Activated naive CD4-positive, alpha-beta T cell (primary cell): ENCODE measurements at places on chromosomes 4 and X.

DNA sequence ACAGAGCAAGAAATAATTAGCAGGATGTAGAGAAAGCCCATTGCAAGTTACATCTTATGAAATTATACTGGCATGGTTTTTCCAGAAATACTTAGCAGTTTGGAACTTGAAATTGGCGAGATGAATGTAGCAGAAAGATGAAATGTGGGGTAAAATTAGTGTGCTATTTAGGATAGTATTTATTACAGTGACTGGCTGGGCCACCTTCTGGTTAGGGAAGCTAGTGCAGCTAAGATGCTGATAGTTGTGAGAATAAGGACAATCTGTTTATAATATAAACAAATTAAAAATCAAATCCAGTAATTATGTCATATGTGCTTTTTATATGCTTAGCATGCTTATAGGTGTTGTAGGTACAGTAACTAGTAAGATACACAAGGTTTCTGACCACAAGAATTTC is 74.8 kb downstream of the IL15 start:
- DNase-seq: no peak

DNA sequence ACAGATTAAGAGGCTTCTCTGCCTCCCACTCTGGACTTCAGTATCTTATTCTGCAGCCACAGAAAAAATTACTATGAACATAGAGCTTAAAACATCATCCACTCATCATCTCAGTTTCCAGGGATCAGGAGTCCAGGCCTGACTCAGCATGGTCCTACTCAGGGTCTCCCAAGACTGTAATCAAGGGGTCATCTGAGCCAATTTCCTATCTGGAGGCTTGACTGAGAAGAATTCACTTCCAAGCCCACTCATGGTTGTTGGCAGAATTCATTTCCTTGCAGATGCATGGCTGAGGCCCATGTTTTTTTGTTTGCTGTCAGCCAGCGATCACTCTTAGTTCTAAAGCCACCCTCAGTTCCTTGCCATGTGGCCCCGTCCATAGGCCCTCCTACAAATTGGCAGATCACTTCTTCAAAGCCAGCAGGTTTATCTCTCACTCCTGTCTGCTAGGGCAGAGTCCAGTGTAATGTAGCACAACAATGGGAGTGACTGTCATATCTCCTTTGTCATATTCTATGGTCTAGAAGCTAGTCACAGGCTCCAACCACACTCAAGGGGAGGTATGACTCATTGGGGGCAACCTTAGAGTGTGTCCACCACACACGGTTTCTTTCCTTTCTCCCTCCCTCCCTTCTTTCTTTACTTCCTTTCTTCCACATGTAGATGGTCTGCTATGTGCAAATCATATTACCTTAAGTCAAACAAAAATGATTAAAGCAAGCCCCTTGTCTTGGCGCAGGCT is 251.6 kb downstream of the QDPR start:
- no peak for DNase-seq

- DNase-seq: no peak
Measured at GRCh38 chr4:82223715-82224114, 150.1 kb downstream of the HNRNPD start.

DNA sequence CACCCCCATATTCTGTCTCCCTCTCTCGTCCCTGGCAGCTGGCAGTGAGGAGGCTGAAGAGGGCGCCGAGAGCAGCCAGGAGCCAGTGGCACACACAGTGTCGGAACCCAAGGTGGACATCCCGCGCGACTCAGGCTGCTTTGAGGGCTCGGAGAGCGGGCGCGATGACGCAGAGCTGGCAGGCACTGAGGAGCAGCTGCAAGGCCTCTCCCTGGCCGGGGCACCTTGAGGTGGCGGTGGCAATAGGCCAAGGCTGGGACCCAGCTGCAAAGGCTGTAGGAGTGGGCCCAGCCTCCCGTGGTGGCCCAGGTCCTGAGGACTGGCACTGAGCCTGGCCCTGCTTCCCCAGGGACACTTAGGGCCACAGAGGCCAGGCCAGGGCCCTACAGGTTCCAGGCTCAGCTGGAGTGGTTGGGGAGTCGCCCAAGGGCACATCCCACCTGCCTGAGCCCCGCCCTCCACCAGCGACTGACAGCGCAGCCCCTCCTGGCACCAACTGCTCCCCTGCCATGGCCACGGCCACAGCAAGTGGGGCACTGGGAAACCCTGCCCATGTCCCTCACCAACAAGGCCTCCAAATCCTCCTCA is 13.9 kb downstream of the SASH3 start:
- DNase-seq: no peak

GRCh38 chr4:61782133-61782532 is 582.0 kb downstream of the ADGRL3 start:
- DNase-seq: no peak

DNA sequence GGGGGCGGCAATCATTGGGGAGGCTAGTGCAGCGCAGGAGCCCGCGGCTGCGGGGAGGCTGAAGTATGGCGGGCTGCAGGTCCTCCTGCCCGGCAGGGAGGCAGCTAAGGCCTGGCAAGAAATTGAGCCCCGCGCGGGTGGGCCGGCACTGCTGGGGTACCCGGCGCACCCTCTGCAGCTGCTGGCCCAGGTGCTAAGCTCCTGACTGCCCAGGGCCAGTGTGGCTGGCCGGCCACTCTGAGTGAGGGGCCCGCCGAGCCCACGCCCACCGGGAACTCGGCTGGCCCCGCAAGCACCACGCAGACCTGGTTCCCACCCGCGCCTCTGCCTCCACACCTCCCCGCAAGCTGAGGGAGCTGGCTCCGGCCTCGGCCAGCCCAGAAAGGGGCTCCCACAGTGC is 94.9 kb downstream of the SLC39A8 start:
- DNase-seq: no peak

- no peak for DNase-seq
Measured at GRCh38 chr4:73340917-73341316, 63.2 kb upstream of the ALB start.

GRCh38 chrX:97039363-97040029 is 155.8 kb downstream of the RPA4 start:
- DNase-seq: no peak

- DNase-seq: no peak
Measured at GRCh38 chrX:39242187-39242586, 440.9 kb downstream of the MID1IP1 start.

DNA sequence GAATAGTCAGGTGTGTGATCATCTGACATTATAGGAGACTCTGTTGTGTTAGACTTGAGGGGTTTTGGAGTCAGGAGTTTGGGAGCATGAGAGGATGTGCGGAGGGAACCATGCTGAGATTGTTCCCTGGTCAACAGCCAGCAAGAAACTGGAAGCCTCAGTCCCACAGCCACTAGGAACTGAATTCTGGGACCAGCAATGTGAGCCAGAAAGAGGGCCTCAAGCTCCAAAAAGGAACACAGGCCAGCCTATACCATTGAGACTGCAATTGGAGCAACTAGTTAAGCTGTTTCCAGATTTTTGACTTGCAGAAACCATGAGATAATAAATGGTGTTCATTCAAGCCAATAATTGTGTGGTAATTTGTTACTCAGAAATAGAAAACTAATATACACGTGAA is 8.7 kb upstream of the ADH1B start:
- DNase-seq: no peak

DNA sequence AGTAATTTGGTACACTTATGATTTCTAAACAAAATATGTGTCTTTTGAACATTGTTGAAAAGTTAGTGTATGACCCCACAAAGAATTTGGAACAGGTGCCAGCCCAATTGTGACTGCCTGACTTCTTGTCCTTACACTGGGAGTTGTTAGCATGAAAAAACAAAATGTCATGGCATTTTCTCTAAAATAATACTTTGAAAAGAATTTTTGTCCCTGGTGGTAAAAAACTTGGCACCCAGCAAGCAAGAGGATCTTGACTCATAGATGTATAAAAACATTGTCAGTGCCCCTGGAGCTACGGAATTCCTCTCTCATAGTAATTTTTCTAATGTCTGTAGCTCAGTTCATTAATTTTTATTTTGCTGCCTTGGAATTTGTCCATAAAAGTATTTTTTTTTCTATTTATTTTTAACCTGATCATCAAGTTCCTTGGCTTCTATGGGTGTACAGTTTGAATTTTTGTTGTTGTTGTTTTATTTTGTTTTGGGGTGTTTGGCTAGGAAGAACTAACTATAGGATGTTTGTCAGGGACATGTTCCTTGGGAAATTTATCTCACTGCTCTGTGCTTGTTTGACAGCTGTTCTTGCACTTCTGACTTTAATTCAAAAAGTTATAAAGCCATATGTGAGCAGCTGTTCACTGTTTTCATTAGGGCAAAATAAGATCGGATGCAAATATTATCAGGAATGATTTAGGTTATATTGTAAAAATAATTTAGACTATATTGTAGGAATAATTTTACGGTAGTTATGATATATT is 95.4 kb upstream of the NUDT6 start:
- no peak for DNase-seq

GRCh38 chr4:3341760-3342159 is 48.9 kb downstream of the RGS12 start:
- no peak for DNase-seq

DNA sequence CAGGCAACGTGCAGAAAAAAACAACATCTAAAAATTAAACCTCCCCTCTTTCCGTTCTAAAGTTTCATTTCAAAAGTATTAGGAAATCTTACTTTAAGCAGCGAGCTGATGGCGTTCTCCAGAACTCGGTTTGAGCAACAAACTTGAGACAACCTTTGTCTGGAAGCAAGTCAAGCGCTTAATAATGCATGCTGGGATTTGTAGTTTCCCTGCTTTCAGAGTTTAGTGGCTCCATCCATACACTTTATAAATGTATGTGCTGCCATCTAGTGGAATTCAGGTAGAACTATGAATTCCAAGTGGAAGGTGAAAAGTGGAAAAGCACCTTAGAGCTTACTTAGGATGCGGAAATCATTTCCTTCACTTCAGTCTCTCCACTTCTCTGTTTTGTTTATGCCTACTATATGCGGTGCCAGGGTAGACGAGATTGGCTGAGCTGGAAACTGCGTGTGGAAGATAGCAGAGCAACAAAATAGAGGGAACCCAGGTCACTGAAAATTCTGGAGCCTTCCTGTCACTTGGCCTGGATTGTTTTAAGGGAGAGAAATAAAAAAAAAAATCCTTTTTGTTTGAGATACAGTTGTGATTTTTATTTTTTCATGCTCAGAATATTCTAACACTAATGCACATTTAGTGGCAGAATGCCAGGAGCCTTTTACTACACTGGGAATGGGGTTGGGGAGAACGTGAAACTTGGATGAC is at the start of gene BDH2:
TSS of gene BDH2 (minus strand) at position 144 of the 702 bp plus-strand sequence. CDS start 3,580 bp downstream, outside the sequence.
- DNase-seq: no peak

DNA sequence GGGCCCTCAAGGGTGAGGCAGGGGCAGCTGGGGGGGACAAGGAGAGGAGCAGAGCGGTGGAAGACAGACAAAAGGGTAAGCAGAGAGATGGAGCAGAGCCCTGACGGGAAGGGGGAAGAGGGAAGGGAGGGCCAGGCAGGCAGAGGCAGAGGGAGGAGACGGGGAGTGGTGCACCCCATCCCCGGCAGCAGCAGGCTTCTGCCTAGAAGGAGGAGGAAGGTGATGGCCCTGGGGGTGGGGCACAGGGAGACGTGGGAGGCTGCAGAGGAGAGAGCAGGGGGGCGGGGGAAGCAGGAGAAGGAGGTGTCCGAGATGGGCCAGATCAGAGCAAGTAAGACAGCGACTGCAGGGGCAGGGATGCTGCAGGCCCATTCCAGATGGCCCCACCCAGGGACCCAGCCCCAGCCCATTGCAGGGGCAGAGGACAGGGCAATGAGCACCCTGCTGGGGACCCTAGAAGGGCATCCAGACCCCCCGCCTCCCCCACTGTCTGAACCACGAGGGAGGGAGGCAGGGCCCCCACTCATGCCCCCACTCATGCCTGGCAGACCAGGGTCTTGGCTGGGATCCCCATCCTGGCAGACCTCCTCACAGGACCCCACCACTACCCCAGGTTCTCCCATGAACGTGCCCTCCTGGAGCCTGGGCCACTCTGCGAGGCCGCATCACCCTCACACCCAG is 2.7 kb downstream of the L1CAM start:
- no peak for DNase-seq

DNA sequence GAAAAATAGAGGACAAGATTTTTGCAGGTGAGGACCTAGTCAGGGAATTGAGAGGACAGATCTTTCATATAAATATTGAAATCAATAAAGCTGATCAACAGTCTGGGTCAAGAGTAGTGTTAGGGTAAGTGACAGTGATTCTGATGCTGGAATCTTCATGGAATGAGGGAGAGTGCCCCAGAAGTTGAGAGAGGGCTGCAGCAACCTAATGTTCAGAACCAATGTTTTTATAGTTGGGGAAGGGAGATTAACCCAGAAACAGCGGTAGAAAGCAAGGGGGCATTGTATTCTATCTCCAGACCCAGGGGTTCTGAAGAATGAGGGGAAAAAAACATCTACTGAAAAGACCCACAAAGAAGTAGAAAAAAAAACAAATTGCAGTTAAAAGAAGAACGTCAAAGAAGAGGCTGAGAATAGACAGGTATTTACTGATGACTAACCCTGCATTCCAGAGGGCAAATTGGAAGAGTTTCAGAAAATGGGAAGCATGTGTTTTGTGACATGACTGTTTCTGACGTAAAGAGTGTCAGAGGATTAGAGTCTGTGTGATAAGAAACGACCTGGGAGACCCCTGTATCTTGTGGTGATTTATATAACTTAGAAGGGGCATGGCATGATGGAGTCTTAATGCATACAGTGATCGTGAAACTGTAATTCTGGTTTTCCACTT is 819.6 kb upstream of the EPHA5 start:
- DNase-seq: no peak

DNA sequence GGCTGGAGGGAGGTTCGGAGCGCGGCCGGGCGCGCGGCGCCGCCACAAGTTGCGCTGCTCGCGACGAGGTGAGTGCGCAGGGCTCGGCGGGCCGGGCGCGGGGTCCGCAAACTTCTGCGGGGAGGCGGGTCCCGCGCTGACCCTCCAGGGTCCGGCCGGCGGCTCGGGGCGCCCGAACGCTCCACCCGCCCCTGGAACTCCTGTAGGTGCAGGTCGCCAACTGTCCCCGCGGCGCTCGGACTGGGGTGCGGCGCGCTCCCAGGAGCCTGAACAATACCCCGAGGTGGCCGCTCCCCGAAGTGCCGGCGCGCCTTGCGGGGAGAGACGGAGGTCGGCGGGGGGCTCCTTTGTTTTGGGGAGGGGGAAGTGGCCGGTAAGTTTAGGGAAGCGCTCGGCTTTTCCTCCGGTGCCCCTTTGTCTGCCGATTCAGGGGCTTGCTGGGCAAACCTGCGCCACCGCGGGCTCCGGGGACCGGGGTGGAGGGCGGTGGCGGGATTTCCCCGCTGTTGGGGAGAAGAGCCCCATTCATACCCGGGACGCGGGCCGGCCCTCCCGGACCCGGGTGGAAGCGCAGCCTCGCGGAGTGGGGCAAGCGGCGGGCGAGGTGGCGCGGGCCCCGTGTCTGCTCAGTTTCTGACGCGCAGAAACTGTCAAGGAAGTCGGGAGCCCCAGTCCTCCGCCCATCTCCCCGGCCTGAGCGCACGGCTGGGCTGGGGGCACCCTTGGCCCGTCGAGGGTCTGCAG is 694 bp downstream of the TBL1X start:
- peak; percentile 19 for DNase-seq

- DNase-seq: no peak
Measured at GRCh38 chrX:54708404-54708803, 89.7 kb downstream of the ITIH6 start.

GRCh38 chr4:88963817-88964216 is 93.2 kb downstream of the FAM13A start:
- DNase-seq: no peak
